ENCODE measurements at places on chromosomes 6 and 20.

DNA sequence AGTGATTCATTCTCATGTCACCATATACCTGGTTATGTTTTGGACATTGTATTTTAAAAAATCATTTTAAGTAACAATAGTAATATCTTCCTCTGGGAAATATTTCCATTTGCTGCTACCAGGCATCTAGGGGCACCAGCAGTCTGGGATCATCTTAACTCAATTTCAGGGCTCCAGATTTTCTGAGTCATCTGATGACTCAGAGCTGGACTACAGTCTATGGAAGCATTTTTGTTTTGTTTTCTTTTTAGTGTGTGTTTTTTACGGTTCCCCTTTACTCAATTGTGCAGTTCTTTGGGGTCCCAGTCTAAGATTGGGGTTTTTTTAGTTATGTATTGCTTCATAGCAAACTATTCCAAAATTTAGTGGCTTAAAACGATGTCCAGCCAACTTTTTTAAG is 5.7 kb upstream of the FKBP5 start:
- DNase-seq, result no peak

GRCh38 chr6:19463250-19463649 is 373.9 kb upstream of the ID4 start:
- no peak for DNase-seq

DNA sequence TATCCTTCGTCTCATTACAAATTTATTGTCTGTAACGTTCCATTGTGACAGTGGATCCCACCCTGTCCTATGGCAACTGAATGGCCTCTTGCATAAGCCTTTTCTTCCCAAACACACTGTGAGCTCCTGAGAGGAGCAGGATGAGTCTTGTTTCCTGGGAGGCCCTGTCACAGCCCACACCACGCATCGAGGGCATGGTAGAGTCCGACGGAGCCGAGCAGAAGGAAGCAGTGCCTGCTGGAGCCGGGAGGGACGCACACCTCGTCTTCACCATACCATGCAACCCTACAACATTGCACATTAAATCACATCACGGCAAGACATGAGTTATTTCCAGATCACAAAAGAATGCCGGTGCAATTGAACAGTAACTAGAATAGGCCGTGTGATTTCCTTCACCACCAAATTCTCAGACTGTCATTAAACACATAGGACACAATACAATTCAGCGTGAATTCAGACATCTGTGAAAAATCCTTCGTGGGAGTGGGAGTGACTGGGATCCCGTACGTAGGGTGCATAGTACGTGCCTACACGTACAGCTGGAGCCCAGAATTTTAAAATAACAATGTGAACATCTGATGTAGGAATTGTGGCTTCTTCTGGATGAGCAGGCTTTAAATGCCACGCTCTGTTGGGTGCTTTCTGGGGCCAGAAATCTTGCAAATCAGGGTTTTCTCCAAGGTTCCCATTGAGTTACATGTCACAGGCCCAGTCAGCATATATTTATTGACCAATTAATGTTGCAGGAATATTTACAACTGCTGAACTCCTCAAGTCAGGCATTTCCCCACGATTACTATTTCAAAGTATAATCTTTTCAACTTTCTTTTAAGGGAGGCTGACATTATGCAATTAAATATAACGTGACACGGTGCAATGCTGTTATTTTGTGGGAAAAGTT is 201.8 kb downstream of the TTLL2 start:
- DNase-seq, result no peak

DNA sequence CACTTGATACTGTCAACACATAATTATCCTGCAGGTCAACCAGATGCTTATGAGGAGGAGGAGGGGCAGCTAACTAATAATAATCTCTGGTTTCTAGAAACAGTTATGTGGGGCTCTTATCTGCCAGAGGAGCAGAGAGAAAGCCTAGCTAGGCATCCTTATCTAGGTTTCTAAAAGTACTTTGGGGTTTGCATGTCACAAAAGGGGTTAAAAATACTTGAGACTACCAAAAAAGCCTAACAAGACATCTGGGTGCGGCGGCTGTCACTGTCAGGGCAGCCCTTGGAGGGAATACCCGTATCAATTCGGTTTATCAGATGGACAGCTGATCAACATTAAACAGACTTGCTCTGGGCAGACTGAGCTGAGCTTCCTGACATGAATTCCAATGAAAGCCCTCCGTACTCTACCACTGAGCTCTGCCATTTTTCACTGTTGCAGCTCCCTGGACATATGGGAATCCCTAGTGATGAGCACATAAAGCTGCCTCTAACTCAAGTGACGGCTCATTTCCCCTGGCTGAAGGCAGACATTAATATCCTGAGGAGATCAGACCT is 166.6 kb downstream of the PDSS2 start:
- no peak for DNase-seq

All from CD4-positive, alpha-beta T cell treated with Interleukin-6 for 4 hours (primary cell).